ENCODE measurements at places on chromosomes 13 and 19.

DNA sequence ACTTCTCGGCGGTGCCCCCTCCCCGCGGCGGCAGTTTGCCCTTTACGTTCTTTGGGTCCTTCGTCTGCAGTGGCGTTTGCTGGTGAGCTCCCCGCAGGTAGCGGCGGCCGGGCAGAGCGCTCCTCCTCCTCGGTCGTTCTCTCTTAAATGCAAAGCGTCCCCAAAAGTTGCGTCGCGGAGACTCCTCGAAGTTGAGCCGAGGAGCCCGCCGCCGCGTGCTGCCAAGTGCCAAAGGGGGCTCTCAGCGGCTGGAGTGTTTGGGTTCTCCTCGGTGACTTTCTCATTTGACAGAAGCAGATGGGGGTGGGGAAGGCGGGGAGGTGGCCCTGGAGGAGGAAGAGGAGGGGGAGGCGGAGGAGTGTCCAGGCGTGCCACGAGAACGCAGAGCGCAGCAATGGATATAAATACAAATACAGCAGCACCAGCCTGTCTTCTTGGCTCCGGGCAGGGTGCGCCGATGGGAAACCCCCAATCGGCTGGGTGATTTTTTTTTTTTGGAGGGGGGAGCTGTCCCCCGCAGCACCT lies at the start of gene SOX21:
SOX21 (minus strand) TSS at position 259 of the 525 bp plus-strand sequence. CDS start 496 bp downstream, outside the sequence.
- no peak for DNase-seq

DNA sequence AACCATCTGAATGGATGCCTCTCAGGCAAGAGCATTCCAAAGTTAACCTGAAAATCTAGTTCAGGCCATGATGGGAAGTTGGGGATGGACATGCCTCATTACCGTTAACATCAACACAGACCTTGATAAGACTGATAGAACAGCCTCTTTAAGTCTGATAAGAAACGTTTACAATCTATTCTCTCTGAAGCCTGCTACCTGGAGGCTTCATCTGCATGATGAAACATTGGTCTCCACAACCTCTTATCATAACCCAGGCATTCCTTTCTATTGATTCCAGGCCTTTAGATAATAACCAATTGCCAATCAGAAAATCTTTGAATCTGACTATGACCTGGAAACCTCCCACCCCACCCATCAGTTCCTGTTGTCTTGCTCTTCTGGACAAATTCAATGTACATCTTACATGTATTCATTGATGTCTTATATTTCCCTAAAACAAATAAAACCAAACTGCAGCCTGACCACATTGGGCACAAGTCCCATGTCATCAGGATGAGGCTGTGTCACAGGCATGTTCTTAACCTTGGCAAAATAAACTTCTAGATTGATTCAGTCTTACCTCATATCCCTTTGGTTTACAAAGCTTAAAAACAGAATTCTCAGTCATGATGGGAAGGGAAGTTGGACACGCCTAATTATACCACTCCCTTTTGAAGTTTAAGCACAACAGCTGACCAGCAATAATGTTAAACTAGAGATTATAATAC lies 843.8 kb upstream of the SPRY2 start:
- DNase-seq = no peak

DNA sequence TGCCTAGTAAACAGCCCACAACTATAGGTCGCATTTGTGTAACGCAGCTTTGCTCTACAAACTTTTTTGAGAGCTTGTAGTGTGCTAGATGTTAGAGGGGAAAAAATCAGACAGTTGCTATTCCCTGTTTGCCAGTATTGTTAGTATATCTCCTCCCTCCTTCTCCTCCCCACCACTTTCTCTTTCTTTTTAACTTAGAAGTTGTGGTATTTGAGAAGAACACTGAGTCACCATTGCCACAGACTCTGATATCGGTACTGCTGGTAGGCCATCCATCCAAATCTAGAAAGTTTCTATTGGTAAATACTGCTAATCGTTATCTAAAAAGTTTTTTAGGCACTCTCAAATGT lies 666 bp downstream of the POMP start:
- DNase-seq = peak; percentile 58

- DNase-seq = no peak
Observed at GRCh38 chr13:55788548-55788947, 1352.2 kb upstream of the PRR20A start.

DNA sequence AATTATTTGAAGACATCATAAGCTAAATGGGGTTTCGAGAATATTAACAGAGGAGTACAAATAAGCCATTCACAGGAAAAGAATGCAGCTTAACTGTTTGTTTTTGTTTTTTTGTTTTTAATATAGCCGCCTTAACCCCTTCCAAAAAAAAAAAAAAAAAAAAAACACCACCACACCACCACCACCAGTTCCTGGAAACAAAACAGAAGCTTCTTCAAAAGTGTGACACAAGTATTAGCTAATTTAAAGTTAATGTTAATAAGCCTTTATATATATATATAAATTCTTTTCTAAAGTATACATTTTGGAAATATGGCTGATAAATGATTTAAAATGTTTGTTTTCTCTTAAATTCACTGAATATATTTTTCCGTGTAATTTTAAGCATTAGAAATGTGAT lies 1.4 kb downstream of the RAP2A start:
- DNase-seq = no peak
